ENCODE measurements at places on chromosomes 1 and 21. TPM values are rescaled to one million over a fixed set of nuclear protein-coding genes. Genes with fewer than 3 reads are reported as not detected.
A peak's percentile ranks its signal among the peaks of the same experiment; 100 is the strongest.

The S100A7 gene
- total RNA-seq = not detected

The SPATA45 gene
- total RNA-seq = not detected

The TCHHL1 gene
- not detected for total RNA-seq

The GJA8 gene
- not detected for total RNA-seq

The CAMK1G gene
- not detected for total RNA-seq

The NEGR1 gene
- total RNA-seq = not detected

The RASSF5 gene
- 186 TPM for total RNA-seq

The SPOCD1 gene
- total RNA-seq = 0.94 TPM

The C1orf116 gene
- total RNA-seq = not detected

The ABCG1 gene
- total RNA-seq = 1.5 TPM

The PALMD gene
- total RNA-seq = not detected

The BRDT gene
- total RNA-seq = not detected

DNA sequence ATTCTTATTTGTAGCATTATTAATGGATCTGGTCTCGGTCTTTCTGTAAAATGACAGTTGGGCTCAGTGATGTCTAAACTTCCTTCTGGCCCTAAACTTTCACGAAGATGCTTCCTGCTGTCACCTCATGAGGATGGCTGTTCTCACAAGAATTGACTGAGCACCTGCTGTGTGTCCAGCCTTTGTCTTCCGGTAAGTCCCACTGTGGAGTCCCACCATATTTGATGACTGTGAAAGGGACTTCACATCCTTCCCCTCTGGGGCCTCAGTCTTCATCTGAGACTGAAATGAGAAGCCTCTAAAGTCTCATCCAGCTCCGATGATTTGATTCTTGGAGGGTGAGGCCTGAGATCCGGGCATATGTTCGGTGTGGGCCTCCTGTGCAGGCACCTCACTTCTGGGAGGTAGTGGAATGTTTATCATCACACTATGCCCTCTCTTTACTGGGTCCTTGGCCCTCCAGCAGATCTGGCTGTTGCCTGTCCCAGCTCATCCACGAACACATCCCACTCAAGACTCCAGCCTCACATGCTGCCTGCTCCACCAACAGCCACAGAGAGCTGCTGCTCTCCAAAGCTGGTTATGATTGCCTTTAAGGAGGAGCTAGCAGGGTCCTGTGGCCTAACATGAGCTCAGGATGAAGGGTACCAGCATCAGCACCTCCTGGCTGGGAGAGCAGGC lies 95.8 kb downstream of the KCNN3 start:
- DNase-seq = no peak

- no peak for DNase-seq
These were observed 18.4 kb downstream of the CCT8 start for GRCh38 chr21:29055080-29055479.

GRCh38 chr1:239233626-239234025 lies 152.7 kb upstream of the CHRM3 start:
- no peak for DNase-seq

DNA sequence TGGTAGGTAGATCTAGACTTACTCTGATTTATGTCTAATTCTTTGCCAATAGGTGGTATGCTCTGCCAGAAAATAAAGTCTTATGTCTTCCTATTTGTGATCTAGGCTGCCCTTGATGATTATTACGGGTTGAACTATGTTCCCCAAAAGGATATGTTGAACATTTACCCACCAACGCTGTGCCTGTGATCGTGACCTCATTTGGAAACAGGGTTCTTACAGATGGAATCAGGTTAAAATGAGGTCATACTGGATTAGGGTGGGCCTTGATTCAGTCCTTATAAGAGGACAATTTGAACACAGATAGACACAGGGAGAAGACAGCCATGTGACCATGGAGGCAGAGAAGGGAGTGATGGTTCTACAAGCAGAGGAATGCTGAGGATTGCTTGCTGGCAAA lies 95.1 kb upstream of the BCAR3 start:
- no peak for DNase-seq

GRCh38 chr1:189429610-189430009 lies 1048.1 kb downstream of the BRINP3 start:
- DNase-seq = no peak

DNA sequence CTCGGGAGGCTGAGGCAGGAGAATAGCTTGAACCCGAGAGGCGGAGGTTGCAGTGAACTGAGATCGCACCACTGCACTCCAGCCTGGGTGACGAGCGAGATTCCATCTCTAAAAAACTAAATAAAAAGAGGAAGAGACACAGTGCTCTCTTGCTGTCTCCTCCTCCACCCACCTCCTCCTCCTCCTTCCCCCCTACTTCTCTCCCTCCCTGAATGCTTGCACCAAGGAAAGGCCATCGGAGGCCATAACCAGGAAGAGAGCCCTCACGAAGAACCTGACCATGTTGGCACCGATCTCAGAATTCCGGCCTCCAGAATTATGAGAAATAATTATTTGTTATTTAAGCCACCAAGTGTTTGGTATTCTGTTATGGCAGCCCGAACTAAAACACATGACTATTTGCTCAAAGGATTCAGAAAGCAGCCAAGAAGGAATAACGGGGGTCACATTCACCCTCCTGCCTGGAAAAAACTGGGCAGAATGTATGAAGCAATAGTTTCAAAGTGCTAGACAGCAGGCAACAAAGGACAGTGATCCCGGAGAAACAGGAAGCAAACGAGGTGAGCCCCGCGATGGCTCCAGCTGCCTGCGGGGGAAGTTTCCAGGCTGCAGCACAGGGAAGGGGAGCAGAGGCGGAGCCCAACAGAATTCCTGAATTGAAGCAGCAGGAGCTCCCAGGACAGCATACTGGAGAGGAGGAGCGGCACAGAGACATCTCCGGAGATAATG lies 35.8 kb downstream of the LDLRAD1 start:
- no peak for DNase-seq

- no peak for DNase-seq
These were observed 17.6 kb downstream of the OPTC start for GRCh38 chr1:203511513-203511912.

- DNase-seq = no peak
These were observed 125.3 kb downstream of the ACTL8 start for GRCh38 chr1:17880449-17880848.

- no peak for DNase-seq
These were observed 36.1 kb downstream of the BEND5 start for GRCh38 chr1:48740621-48741020.

DNA sequence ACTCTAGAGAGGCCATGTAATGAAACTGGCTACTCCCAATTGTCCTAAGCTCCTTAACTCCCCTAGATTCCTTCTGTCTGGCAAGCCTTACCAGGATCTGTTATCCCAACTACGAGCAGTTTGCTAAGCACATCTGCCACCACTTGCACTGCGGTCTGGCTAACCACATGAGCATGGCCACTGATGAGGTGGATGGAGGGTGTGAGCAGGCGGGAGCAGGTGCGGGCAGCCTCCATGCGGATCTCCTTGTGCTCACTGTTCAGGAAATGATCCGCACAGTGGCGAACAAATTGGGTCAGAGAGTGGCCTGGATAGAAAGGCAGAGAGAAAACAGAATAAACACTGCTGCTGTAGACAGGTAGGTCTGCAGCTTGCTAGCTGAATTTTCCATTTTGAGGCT lies 24.0 kb downstream of the MTOR start:
- DNase-seq = no peak

- no peak for DNase-seq
These were observed 30.9 kb upstream of the CCDC17 start for GRCh38 chr1:45654540-45655280.

DNA sequence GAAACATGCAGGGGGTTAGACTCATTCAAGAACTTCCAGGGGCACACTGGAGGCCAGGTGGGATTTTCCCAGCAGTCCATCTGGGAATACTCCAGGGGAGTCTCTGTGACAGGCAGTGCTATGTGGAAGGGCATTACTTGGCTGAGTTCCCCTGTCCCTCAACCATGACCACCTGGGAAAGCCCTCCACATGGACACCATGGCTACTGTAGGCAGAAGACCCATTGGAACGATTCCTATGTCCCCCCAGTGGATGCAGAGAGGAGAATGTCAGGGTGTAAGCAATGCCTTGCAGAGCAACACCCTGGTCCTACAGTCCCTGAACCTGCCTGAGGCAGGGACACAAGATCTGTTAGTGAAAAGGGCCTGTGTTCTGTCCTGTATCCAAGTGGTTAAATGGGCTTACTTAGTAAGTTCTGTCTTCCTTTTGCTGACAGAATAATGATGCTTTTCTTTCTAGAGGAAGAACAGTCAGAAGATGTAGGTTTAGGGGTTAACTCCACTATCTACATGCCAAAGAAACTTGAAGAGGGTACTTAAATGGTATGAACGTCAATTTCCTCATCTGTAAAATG lies 13.4 kb downstream of the SLAMF1 start:
- DNase-seq = no peak

DNA sequence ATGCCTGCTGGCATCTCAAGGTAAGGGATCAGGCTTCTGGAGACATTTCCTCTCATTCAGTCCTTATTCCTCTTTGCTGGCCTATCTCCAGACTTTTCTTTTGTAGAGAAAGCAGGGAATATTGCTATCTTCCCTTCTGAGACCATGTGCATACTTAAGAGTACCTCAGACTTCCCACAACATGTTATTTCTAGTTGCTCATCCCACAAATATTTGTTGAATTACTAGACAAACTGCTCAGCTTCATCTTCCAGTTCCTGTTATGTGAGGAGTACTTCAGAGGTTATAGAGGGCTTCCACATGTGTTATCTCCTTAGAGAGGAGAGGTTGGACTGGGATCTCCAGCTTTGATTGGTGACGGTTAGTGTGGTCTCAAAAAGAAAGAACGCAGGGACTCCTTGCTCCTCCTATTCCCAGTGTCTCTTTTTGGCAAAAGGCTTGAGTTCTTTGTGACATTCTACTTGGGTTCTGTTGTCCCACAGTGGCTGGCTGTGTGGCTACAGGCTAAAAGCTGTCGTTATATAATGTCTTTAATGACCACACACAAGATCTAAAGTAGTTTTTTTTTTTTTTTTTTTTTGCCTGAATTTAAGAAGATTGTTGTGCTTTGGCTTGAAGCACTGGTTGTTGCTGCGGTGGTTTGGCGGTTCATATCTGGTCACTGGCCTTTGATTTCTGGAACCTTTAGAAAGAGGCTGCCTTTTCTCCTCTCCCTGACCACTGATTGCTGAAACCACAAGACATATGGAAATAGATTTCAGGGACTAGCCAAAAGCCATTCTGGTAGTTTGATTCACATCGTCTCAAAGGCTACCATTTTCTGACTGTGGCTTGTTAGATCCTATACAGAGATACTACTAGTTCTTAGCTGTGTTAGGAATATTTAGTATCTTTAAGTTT lies 78.7 kb downstream of the FGGY start:
- DNase-seq = no peak

- no peak for DNase-seq
These were observed 164.8 kb downstream of the PLPPR5 start for GRCh38 chr1:98839840-98840239.

GRCh38 chr1:193348769-193349535 lies 162.5 kb upstream of the B3GALT2 start:
- no peak for DNase-seq

GRCh38 chr1:191577213-191577612 lies 581.0 kb upstream of the RGS18 start:
- no peak for DNase-seq

DNA sequence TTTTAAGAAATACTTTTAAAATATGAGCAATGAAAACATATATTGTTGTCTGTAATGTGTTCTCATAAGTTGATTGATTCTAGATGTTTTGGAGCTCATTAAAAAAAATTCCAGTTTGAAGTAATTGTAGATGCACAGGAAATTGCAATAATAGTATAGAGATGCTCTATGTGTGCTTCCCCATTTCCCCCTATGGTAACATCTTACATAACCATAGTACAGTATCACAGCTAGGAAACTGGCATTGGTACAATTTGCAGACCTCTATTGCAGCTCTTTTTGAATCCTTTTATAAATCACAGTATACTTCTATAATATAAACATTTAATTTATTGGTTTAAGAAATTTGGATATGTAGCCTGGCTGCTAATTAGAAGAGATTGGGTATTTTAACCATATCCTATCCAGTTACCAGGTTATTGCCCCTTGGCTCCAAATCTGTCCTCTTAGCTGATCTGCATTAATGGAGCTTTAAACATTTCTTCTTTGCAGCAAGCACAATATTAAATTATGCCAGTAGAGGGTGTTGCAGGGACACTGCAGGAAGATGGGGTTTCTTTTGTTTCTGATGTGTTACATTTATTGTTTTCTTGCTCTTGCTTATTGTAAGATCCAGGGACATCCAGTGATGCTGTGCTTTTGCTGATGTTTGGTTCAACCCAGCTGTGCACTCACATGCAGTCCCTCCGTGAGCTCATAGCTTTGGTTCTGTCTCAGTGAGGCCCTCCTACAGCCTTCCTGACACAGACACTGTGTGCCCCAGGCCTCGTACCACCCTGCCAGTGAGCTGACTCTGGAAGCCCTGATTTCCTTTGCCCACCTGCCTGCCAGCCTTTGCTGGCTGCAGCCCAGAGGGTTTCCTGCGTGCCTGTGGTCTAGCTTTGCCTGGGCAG lies 103.3 kb downstream of the RABGAP1L start:
- DNase-seq = peak; percentile 15

DNA sequence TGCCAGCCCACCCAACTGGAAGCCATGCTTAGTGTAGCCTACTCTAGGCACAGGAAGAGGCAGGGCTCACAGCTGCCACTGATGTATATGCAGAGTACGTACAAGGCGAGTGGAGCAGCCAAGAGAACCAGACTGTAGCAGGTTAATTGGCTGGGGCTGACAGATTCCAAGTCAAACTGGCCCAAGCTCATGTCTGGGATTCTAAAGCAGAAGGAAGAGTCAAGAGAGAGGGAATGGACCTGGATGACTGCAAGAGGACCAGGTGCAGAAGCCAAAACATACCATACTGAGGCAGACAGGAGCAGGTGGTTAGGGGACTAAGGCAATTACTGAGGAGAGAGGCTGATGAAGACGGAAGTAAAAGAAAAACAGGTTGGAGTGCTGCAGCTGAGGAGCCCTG lies 51.3 kb upstream of the LRRN2 start:
- DNase-seq = no peak

DNA sequence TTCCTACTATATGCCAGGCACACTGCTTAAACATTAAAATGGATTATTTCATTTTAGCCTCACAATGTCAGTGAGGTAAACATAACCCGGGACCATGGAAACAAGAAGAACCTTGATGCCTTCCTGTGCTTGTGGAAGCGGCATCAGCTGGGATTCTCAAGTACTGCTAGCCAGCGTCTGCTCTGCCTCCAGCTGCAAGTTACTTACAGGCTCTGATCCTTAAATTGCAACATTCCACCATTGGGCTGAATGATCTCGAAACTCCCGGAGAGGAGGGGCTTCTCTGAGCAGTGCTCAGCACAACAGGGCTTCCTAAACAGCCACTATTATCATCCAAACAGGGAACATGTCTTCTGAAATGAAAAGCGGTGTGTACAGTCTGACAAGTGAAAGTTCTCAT lies 6.7 kb upstream of the MAN1C1 start:
- DNase-seq = no peak

DNA sequence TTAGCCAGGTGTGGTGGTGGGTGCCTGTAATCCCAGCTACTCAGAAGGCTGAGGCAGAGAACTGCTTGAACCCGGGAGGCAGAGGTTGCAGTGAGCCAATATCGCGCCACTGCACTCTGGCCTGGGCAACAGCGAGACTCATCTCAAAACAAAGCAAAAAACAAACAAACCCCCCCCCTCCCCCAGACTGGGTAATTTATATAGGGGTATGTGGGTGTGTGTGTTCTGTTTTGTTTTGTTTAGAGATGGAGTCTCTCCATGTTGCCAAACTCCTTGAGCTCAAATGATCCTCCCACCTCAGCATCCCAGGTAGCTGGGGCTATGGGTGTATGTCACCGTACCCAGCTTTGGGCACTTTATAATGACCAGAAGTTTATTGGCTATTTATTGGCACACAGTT lies 73.6 kb downstream of the SLC27A3 start:
- no peak for DNase-seq

GRCh38 chr1:104780470-104781078 lies 1030.9 kb downstream of the AMY1C start:
- DNase-seq = peak; percentile 2

- DNase-seq = no peak
These were observed 26.8 kb upstream of the KDM4A start for GRCh38 chr1:43622901-43623780.

All from CD4-positive, alpha-beta memory T cell (primary cell).